ENCODE measurements at places on chromosomes 4 and X.

- DNase-seq: no peak
Measured at GRCh38 chr4:141133999-141134995, 1.0 kb upstream of the RNF150 start.

DNA sequence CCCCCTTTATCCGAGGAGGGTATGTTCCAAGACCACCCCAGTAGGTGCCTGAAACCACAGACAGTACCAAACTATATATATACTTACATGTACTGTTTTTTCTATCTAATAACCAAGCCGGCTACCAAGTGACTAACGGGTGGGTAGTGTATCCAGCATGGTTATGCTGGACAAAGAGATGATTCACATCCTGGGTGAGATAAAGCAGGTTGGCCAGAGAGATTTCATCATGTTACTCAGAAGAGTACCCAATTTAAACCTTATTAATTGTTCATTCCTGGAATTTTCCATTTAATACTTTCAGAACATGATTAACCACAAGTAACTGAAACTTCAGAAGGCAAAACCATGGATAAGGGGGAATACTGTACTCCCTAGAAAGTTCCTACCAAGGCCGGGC lies 46.5 kb downstream of the RFC1 start:
- DNase-seq: no peak

DNA sequence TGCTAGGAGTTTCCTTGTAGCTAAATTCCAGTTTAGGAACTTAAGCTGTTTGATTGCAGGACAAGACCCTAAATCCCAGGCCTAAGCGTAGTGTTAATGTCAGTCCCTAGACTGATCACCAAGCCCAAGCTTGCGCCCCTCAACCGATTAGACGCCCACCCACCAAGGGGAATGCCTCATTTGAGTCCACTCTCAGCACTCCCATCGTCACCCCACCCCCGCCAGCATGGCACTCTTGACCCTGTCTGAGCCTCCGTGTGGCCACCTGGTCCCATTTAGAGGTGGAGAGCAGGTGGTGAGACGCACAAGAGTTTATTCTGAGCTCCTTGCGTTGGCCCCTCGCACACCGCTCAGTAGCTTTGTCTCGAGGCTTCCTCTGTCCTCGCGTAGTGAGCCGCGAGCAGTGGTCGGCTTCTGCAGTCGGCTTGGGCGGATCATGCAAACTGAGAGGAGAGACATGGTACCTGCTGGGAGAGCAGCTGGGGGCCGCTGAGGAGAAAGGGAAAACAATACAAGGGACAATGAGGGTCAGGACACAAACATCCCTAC lies 48.5 kb upstream of the ZNF157 start:
- no peak for DNase-seq

GRCh38 chr4:89307446-89308160 lies at the start of gene GPRIN3:
Gene GPRIN3, minus strand, starts transcription at chr4:89307800. Its CDS starts 57,690 bp downstream, at chr4:89250110.
- DNase-seq: peak; percentile 56

DNA sequence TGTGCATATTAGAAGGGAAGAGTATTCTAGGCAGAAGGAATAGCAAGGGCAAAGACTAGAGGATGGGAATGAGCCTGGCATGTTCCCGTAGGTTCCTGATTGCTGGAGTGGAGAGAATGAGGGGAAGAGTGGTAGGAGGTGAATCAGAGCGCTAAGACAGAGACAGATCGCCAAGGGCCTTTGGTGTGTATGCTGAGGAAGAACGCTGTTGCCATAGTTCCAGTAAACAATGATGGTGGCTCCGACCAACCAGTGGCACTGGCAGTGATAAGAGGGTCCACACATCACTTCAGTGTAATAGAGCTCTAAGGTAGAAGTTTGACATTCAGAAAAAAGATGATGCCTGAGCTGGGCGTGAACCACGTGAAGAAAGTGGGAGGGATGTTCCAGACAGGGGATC lies 966 bp downstream of the TBC1D25 start:
- no peak for DNase-seq

- no peak for DNase-seq
Measured at GRCh38 chr4:189497516-189497915, 443.2 kb upstream of the FRG1 start.

DNA sequence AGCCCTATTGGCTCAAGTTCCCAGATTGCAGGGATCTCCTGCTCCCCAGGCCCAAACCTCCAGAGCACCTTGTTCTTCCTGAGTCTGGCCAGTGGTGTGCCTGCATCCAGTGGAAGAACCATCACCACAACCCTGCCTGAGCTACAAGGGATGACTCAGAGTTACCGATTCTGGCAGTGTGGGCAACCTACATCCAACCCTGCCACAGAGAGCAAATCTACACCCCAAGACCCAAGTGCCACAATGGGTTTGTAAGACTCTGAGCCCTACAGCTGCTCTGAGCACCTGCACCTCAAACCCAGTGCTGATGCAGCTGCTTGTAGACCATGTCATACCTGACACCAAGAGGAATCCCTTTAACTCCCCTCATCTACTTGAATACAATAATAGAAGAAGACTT lies 110.0 kb downstream of the SOWAHB start:
- DNase-seq: no peak

- DNase-seq: no peak
Measured at GRCh38 chrX:110145311-110145710, 142.4 kb downstream of the TMEM164 start.

GRCh38 chr4:114941503-114941902 lies 171.9 kb downstream of the NDST4 start:
- no peak for DNase-seq

GRCh38 chrX:38939067-38939466 lies 137.8 kb downstream of the MID1IP1 start:
- no peak for DNase-seq

DNA sequence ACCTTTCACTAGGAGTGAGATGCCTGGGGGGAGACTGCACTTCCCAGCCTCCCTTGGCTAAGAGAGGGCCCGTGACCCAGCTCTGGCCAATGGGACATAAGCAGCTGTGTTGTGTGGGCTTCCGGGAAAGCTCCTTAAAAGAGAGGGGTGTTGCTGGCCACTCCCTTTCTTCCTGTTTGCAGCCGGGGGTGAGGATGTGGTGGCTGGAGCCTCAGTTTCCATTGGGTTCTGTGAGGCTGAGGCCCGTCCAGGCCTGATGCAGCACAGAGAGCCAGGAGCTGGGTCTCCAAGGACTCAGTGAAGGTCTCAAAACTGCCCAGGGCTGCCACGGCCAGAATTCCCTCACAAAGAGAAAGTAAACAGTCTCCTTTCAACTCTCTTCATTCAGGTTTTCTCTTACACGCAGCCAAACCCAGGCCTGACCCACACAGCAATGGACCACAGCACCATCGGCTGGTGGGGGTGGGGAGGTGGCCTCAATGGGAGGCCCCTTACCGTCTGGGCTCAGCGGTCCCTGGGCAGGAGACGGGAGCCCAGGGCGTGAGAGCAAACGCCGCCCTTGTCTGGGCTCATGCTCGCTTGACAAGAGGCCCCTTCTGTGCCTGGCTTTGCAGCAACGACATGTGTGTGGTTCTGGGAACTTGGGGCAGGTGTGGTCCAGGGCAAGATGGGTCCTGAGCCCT lies 6.6 kb downstream of the NKX1-1 start:
- no peak for DNase-seq

DNA sequence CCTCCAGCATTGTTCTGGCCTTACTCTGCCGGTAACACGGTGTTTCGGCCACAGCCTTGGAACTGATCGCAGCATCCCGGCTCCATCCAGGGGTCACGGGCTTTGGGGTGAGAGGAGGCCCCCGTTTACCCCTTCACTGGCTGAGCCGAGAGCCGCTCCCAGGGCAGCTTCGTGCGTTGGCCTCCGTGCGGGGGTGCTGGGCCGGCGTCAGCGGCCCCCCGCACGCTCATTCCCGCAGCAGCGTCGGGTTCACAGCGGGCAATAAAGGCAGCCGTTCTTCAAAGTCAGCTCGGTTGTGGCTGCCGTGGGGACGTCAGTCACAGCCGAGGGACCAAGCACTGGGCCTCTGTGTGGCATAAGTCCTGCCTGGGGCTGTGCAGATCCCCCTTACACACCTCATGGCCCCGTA lies 25.3 kb upstream of the PLCXD1 start:
- DNase-seq: no peak

DNA sequence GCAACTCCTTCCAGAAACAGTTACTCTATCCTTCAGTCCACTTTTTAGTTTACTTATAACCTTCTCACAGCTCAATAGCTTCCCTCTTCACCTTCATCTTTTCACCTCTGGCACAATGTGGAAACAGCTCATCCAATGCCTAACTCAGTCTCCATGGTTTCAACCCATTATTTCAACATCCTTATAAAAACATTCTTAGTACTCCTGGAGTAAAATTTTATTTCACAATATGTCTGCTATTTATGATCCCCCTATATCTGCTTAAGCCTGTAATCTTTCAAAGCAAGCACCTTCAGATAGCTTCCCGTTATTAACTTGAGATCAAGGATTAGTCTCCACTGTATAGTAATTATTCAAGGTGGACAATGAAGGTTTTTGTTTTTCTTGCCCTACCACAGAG lies 156.3 kb downstream of the GASK1B start:
- no peak for DNase-seq

GRCh38 chr4:71732066-71732465 lies 51.8 kb downstream of the GC start:
- DNase-seq: no peak

- no peak for DNase-seq
Measured at GRCh38 chr4:181488926-181489325, 754.3 kb upstream of the TENM3 start.

DNA sequence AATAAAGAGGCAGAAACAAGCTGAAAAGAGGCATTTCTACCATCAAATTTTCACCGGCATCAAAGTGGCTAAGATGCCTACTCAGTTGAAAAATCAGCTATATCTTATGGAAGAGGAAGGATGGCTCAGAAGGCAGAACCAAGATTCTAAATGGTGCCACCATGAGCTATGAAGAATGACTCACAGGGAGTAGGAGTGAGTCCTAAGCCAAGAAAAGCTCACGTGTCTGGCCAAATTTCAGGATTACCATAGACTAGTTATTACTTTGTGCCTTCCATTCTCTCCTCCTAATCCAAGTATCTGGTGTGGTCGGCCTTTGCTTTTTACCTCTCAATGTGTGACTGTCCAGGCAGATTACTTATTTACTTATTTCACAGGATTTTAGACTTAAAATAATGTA lies 54.8 kb downstream of the BMP3 start:
- DNase-seq: no peak

- no peak for DNase-seq
Measured at GRCh38 chr4:159264057-159264456, 161.2 kb downstream of the RAPGEF2 start.

GRCh38 chr4:57119054-57119651 lies 9.0 kb upstream of the IGFBP7 start:
- DNase-seq: no peak

GRCh38 chr4:40718586-40718985 lies 31.2 kb upstream of the NSUN7 start:
- DNase-seq: no peak

GRCh38 chrX:13158911-13159310 lies 114.5 kb upstream of the FAM9C start:
- no peak for DNase-seq

DNA sequence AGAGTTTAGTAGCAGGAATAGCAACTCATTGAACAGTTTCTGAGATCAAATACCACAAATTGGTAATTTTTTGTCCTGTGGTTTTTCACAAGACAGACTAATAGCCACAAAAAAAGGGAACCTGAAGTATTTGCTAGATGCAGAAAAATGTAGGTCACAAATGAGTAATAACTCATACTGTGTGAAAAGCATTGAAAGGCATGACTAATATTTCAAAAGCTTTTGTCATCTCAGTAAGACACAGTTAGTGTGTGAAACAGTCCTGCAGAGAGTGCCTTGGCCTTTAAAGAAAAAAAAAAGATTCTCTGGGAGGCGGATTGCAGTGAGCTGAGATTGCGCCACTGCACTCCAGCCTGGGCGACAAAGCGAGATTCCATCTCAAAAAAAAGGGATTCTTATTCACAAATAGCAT lies 31.4 kb upstream of the SLC25A31 start:
- DNase-seq: no peak

DNA sequence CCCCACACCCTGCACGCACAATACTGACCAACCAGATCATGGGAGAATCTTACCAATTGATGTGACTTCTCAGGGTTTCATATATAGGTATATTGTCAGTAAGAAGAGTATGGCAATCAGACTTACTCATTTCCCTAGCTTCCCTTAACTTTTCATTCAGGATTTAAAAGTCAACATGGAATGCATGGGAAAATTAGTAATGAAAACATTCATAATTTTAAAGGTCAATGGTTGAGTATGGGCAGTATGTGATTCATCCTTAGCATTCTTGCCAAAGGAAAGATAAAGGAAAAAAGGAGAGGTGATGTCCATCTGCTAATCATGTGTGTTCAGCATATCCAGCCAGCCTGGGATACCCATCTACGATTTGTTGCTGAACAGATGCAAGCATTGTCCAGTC lies 4.0 kb downstream of the DIPK2B start:
- no peak for DNase-seq

GRCh38 chrX:23742174-23742696 lies 841 bp downstream of the ACOT9 start:
- DNase-seq: no peak

DNA sequence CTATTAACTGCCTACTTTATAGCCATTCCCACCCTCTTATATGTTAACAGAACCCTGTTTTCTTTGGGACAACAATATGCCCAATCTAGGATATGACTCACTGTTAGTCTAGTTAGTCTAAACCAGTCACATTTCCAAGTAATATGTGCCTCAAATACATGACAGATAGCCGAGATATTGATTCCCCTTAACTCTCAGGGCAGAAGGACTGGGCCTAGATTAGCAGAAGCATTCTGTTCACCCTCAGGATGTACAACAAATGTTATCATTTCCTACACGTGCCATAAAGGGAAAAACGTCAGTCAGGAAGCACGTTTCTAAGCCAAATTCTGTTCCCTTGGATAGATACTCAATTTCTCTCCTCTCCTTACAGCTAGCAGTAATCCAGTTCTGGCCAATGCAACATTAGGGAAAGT lies 114.1 kb downstream of the SLC10A7 start:
- no peak for DNase-seq

DNA sequence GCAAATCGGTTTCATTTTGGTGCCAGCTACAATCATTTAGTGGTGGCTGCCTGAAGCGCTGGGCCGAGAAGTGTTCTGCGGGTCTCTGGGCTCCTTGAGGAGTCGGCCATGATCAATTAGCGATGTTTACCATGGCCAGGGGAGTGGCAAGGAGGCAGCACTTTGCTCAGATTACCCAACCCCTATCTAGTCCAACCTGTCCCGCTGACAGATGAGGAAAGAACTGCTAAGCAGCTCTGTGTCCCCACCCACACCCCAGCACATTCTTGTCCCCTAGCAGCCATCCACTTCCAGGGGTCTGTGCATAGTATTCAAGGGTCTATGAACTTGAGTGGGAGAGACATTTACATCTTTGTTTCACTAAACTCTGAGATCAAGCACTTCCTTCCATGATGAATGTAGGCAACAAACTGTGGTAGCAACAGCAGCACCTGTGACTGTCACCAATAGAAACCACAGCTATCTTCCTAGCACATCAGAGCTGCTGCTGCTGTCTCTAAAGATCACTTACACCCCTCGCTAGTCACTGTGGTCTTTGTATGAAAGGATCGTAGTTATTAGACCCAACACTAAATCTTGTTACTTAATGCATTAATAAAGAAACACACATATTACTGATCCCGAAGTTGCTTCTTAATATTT lies 331.6 kb downstream of the BCOR start:
- DNase-seq: no peak

All from stimulated activated CD8-positive, alpha-beta memory T cell treated with anti-CD3 and anti-CD28 coated beads, Interleukin-4, amount 100 ng/mL, for 4 hours (primary cell).